ENCODE measurements at places on chromosomes 7 and 10. TPM values are rescaled to one million over a fixed set of nuclear protein-coding genes. Genes with fewer than 3 reads are reported as not detected.

- no peak overlapping the region for H3K27ac ChIP-seq
- DNase-seq = no peak
- H3K36me3 ChIP-seq = no peaks in the 10 kb centered on the region
- no peaks in the 10 kb centered on the region for H3K27me3 ChIP-seq
- no peaks in the 10 kb centered on the region for H3K4me1 ChIP-seq
Observed at GRCh38 chr10:130627346-130628045, 491.3 kb downstream of the GLRX3 start.

DNA sequence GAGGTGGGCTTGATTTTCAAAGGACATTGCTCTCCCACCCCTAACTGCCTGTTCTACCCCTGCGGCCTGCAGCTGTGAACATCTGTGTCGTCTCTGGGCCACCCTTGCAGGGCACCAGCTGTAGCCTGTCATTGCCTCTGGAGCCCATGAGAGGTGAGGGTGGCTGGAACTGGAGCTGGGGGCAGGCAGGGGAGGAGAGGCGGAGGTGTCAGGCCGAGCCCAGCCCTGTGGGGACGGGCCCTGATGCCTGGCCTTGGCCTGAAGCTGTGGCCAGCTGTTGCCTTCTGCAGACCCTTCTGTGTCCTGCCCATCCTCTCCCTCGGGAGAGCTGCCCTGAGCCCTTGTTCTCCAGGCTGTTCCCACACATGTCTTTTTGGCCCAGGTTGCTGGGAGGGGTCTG lies 44.5 kb downstream of the PALD1 start:
- H3K4me1 ChIP-seq = peaks cover 21% of the 10 kb centered on the region
- peak overlapping the region; percentile 7 for H3K27ac ChIP-seq
- H3K27me3 ChIP-seq = no peaks in the 10 kb centered on the region
- DNase-seq = peak; percentile 61
- no peaks in the 10 kb centered on the region for H3K36me3 ChIP-seq

GRCh38 chr10:101233863-101234262 lies 4.6 kb upstream of the LBX1 start:
- H3K27ac ChIP-seq = no peak overlapping the region
- peaks cover 14% of the 10 kb centered on the region for H3K4me1 ChIP-seq
- no peak overlapping the region for H3K4me3 ChIP-seq
- H3K36me3 ChIP-seq = no peaks in the 10 kb centered on the region
- H3K27me3 ChIP-seq = peaks cover 29% of the 10 kb centered on the region
- no peak for DNase-seq

- peaks cover 29% of the 10 kb centered on the region for H3K4me1 ChIP-seq
- no peaks in the 10 kb centered on the region for H3K36me3 ChIP-seq
- no peak overlapping the region for H3K4me3 ChIP-seq
Observed at GRCh38 chr7:29569648-29570047, 6.0 kb downstream of the PRR15 start.

- H3K4me3 ChIP-seq = no peak overlapping the region
- no peak overlapping the region for H3K27ac ChIP-seq
- DNase-seq = no peak
- no peaks in the 10 kb centered on the region for H3K27me3 ChIP-seq
- no peaks in the 10 kb centered on the region for H3K4me1 ChIP-seq
Observed at GRCh38 chr7:8719102-8719501, 285.7 kb downstream of the NXPH1 start.

GRCh38 chr10:6140141-6140841 lies 51.5 kb downstream of the RBM17 start:
- no peaks in the 10 kb centered on the region for H3K27me3 ChIP-seq
- H3K27ac ChIP-seq = peak overlapping the region; percentile 46
- H3K36me3 ChIP-seq = no peaks in the 10 kb centered on the region
- no peak overlapping the region for H3K4me3 ChIP-seq
- peak; percentile 73 for DNase-seq

- H3K36me3 ChIP-seq = no peaks in the 10 kb centered on the region
- peaks cover 43% of the 10 kb centered on the region for H3K4me1 ChIP-seq
- H3K27me3 ChIP-seq = no peaks in the 10 kb centered on the region
- DNase-seq = no peak
Observed at GRCh38 chr10:78936412-78937342, 132.1 kb upstream of the ZMIZ1 start.

DNA sequence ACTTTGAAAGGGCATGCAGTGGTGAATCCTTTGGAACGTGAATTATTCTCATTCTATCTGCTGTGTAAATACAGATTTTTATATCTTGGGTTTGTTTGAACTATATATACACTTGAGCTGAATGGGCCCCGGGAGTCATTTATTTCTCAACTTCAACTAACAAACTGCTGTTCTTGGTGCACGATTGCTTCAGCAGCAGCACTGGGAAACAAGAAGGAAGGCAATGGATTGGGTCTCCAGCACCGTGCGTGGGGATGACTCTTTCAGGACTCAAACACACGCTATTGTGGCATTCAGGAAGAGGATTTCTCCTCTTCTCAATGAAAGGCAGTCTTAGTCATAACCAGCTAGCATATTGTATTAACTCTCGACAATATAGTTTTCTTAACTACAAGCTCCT lies 226.0 kb upstream of the NFE2L3 start:
- H3K4me1 ChIP-seq = no peaks in the 10 kb centered on the region
- no peaks in the 10 kb centered on the region for H3K36me3 ChIP-seq
- H3K27ac ChIP-seq = no peak overlapping the region
- DNase-seq = no peak
- no peak overlapping the region for H3K4me3 ChIP-seq

DNA sequence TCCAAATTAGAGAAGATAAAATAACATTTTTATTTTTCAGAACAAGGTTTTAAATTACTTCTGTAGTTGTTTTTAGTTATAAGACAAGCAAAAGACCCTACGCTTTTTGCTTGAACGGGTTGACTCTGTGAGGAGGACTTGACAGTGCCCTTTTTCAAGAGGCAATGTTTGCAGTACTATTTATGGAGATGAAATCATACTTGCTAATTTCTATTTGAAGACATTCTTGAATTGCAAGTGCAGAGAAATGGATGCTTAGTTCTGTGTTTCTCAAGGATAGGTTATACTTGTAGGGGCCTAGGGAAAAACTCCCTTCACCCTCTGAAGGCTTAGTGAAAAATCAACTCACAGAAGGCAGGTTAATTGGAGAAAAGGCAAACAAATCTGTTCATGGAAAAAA lies 1229.5 kb downstream of the REEP3 start:
- DNase-seq = no peak
- no peaks in the 10 kb centered on the region for H3K36me3 ChIP-seq
- H3K27ac ChIP-seq = no peak overlapping the region
- no peaks in the 10 kb centered on the region for H3K4me1 ChIP-seq
- H3K27me3 ChIP-seq = no peaks in the 10 kb centered on the region

DNA sequence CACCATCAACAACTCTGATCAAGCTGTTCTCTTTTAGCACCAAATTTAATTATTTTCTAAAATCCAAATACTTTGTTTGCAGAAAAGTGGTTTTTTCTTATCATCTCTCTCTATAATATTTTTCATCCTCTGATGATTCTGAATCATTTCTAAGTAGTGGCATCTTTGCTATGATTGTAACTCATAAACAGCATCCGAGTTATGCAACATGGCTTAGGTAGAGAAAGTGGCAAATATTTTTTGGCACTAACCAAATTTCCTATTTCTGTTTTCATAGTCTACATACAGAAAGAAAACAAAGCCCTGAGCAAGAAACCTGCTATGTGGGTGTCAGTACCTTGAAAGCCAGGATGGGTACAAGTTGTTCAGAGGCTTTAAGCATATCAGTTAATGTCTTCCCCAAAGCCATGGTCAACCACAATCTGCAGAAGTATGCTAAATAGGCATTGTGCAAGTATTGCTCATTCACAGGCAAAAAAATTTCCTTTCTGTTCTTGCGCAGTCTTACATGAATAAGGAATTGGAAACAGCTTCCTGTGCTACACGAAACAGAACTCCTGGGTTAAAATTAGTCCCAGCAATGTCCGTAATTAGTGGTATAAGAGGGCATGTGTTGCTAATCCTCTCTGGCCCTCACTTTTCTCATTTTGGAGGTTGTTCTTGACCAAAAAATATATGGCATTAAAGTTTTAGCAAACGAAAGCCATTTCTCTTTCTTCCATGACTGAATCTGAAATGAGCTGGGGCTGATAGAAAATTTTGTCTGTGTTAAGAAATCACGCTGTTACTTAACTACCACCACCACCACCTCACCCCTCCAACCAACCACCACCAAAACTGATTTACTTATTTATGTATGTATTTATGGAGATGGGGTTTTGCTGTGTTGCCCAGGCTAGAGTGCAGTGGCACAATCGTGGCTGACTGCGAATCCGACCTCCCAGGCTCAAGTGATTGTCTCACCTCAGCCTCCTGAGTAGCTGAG lies 325.6 kb upstream of the MAGI2 start:
- H3K4me3 ChIP-seq = no peak overlapping the region
- H3K27me3 ChIP-seq = no peaks in the 10 kb centered on the region
- peaks cover 3% of the 10 kb centered on the region for H3K4me1 ChIP-seq
- H3K36me3 ChIP-seq = no peaks in the 10 kb centered on the region
- H3K27ac ChIP-seq = no peak overlapping the region
- no peak for DNase-seq

GRCh38 chr10:86657011-86657395 lies 2.7 kb downstream of the OPN4 start:
- DNase-seq = peak; percentile 50
- H3K27me3 ChIP-seq = no peaks in the 10 kb centered on the region
- H3K4me3 ChIP-seq = no peak overlapping the region
- no peaks in the 10 kb centered on the region for H3K4me1 ChIP-seq

DNA sequence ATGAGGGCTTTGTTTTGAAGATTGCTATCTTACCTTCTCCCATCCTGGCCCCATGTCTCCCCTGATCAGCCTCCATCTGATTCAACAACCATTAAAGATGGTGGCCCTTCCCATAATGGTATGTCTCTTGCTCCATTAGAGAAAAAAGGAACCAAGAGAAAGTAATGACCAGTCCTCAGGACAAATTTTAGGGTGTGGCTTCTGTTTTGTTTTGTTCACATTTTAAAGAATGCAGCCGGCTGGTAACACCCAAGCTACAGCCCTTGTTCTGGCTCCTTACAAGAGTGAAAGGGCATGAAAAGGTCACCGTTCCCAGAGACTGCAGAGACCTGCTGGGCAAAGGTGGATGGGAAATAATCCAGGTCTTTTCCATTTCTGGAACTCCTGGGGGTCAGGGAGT lies 287.9 kb upstream of the NEBL start:
- H3K4me3 ChIP-seq = no peak overlapping the region
- no peak overlapping the region for H3K27ac ChIP-seq
- H3K4me1 ChIP-seq = no peaks in the 10 kb centered on the region
- no peaks in the 10 kb centered on the region for H3K36me3 ChIP-seq

DNA sequence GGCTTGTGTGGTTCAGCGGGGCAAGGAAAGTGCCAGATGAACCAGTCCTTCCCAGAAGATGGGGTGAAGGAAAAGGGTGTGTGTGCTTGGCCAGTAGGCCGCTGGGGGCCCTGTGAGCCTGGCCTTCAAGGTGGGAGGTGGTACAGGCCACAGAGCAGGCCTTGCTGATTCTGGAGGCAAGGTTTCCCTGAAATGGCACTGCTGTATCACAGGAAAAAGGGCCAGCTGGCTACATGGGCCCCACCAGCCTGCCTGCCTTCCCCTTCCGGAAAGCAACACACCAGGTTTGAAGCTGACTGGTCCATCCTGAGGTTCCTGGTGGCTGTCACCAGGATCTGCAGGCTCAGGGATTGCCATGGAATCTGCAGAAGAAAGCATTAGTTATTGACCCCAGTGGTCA lies 12.5 kb downstream of the MMRN2 start:
- H3K27ac ChIP-seq = no peak overlapping the region
- no peak for DNase-seq
- peaks cover 29% of the 10 kb centered on the region for H3K36me3 ChIP-seq
- no peak overlapping the region for H3K4me3 ChIP-seq
- no peaks in the 10 kb centered on the region for H3K27me3 ChIP-seq

- no peak overlapping the region for H3K27ac ChIP-seq
- no peak for DNase-seq
Observed at GRCh38 chr10:55311848-55312635, 511.0 kb upstream of the PCDH15 start.

- H3K36me3 ChIP-seq = no peaks in the 10 kb centered on the region
- DNase-seq = no peak
- no peaks in the 10 kb centered on the region for H3K4me1 ChIP-seq
- H3K27me3 ChIP-seq = no peaks in the 10 kb centered on the region
- H3K27ac ChIP-seq = no peak overlapping the region
- no peak overlapping the region for H3K4me3 ChIP-seq
Observed at GRCh38 chr10:132826524-132827422, 40.8 kb upstream of the NKX6-2 start.

DNA sequence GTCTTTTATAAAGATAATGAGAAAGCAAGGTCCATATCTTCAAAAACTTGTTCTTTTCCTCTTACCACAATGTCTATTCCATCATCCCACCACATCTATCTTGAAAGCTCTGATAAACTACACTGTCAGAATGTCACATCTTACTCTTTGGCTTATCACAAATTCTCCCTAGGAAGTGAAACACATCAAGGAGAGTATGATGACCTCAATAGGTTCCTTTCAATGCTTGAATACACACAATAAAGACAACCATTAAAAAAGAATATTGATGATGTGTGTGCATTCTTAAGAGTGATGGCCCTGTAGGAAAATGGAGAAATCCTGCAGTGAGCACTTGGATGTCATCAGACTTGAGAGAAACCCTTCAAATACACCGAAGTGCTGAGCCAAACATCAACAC lies 918.1 kb upstream of the SORCS1 start:
- no peaks in the 10 kb centered on the region for H3K4me1 ChIP-seq
- no peaks in the 10 kb centered on the region for H3K36me3 ChIP-seq
- no peak for DNase-seq
- H3K27me3 ChIP-seq = no peaks in the 10 kb centered on the region

Gene DMBT1
- 38.8 TPM for total RNA-seq

Gene WEE2
- total RNA-seq = not detected

Gene MAGI2
- total RNA-seq = 20.5 TPM

Gene TMEM140
- total RNA-seq = 59.2 TPM

Gene ZCCHC24
- 23.0 TPM for total RNA-seq

Gene SKAP2
- 57.2 TPM for total RNA-seq

Gene ELMO1
- 56.7 TPM for total RNA-seq

Gene CYP2C18
- 0.33 TPM for total RNA-seq

Gene AQP1
- 1,228 TPM for total RNA-seq

Gene CYP2C19
- 2.1 TPM for total RNA-seq

Gene CACNB2
- 3.1 TPM for total RNA-seq
